Retina (tissue), 1 donor: ENCODE measurements at places on chromosomes 12 and 14.

DNA sequence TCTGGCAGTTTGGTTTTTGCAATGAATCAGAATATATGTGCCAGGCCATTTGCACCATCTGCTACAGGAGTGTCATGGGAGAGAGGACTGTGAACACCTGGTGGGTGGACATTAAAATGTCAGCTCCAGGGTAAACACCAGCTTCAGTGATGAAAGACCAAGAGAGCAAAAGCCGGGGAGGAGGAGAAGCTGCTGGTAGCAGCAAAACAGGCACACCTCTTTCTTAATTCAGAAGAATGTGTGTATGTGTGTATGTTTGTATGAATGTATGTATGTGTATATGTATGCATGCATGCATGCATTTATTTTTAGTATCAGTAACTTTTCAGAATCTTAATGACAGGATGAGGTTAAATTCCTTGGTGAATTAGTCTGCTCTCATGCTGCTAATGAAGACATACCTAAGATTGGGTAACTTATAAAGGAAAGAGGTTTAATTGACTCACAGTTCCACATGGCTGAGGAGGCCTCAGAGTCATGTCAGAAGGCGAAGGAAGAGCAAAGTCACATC is 357.4 kb upstream of the PRICKLE1 start:
- no peak for DNase-seq

- DNase-seq: no peak
Measured at GRCh38 chr12:87020071-87020470, 763.9 kb upstream of the MGAT4C start.

DNA sequence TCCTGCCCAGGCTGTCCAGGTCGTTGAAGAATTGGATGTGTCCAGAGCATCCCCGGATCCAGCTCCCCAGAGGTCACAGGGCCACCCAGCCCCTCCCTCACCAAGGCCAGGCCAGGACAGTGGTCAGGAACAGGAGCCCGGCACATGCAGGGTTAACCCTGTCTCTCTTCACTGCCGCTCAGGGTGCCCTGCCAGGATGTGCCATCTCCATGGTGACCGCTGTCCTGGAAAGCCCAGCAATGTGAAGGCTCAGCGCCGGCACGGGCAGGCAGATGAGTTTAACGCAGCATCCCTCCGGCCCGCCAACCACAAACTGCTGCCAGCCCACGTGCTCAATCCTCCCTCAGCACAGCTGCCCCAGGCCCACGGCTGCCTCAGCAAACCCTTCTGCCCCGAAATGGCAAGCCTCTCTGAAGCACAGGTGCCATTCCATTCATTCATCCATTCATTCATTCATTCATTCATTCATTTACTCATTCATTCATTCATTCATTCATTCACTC is 4.4 kb downstream of the TMEM179 start:
- DNase-seq: peak; percentile 87

GRCh38 chr12:88185988-88186387 is 43.9 kb downstream of the TMTC3 start:
- DNase-seq: no peak

DNA sequence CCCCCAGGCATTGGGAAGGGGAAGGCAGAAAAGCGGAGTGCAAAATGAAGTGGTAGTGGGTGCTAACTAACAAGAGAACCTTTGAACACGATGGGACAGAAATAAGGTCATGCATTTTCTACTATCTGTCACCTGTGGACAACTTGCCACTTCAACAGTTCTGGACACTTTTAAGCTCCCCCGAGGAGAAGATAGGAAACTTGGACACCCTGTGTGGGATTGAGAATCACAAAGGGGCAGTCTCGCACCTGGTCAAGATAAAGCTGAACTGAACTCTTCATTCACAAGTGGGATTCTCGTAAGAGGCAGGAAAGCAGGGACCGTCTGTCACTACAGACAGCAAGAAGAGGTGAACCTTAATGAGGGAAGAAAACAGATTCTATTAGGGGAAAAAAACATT is 51.6 kb downstream of the EIF2S3B start:
- no peak for DNase-seq

GRCh38 chr12:78121969-78122610 is 291.4 kb downstream of the NAV3 start:
- DNase-seq: no peak

DNA sequence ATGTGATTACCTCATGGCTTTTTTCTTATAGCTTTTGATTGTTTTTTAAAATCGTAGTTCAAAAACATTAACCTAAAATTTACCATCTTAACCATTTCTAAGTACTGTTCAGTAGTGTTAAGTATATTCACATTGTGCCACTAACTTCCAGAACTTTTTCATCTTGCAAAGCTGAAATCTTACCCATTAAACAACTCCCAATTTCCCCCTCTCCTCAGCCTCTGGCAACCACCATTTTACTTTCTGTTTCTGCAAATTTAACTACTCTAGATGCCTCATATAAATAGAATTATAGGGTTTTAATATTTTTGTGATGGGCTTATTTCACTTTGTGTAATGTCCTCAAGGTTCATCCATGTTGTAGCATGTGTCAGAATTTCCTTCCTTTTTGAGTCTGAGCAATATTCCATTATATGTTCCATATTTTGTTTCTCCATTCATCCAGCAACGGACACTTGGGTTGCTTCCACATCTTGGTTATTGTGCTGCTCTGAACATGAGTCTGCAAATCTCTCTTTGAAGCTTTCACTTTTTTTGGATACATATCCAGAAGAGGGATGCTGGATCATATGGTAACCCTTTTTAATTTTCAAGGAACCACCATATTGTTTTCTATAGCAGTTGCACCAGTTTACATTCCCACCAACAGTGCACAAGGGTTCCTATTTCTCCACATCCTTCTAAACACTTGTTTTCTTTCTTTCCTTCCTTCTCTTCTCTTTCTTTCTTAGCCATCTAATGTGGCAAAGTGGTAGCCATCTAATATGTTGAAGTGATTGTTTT is 5.0 kb downstream of the HIF1A start:
- no peak for DNase-seq

GRCh38 chr12:29207120-29207519 is 58.0 kb downstream of the FAR2 start:
- DNase-seq: no peak

DNA sequence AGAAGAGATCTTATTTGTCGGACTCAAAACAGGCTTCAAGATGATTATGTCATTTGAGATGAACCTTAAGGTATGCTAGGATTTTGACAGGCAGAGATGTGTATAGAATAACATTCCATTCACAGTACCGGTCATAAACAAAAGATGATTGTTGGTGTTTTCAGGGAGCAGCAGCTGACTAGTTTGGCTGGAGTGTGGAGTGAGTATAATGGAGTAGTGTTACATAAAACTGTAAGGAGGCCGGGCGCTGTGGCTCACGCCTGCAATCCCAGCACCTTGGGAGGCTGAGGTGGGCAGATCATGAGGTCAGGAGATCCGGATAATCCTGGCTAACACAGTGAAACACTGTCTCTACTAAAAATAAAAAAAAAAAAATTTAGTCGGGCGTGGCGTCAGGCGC is 23.9 kb downstream of the SERPINA10 start:
- peak; percentile 22 for DNase-seq

- no peak for DNase-seq
Measured at GRCh38 chr14:101473795-101474562, 87.3 kb upstream of the DIO3 start.

- DNase-seq: peak; percentile 33
Measured at GRCh38 chr14:99731547-99732435, 47.7 kb downstream of the CYP46A1 start.

DNA sequence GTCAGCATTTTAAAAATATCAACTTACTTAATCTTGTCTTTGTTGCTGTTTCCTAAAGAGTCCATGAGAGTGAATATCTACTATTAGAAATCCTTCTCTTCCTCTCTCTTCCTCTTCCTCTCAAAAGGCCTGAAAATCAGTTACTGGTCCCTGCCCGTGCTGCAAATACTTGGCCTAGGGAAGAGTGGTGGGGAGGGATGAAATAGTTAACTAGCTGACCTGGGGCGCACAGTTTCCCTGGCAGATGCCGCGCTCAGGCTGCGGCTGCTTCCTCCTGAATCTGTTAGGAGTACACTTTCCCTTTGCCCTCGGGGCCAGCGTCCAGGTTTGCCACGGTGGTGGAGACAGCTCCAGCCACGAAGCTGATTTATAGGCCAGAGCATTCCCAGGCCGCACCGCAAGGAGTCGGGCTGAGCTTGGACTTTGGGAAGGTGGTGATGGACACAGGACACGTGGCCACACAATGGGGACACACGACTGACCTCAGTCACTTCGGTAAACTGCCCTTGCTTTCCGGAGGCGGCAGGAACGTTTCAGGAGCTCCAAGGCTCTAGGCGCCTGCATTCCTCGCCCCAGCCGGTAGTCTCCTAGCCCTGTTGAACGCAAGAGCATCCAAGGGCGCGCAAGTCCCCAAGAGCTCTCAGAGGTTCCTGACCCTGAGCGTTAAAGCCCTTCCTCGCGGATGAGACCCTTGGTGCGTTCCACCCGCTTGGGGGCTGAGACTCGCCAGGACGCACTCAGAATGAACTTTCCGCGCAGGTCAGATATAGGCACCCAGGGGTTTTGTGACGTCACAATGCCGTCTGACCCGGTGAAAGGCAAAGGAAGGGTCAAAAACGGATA is 7.1 kb upstream of the ASCL1 start:
- peak; percentile 90 for DNase-seq

DNA sequence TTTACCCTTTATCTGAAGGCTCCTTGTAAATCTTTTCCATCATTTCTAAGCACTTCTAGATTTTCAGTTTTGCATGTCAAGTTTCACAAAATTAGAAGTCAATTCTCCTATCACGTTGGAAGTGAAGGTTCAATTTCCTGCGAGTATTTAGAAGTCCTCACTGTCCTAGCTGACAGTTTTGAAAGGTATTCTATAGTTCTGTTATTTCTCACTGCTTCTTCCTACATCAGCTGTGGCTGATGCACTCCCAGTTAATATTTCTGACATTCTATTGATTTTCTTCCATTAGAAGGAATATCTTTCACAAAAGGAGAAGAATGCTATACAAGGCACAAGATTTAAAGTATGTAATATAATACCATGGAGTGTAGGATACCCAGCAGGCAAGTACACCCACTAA is 15.8 kb upstream of the TMCC3 start:
- DNase-seq: no peak

DNA sequence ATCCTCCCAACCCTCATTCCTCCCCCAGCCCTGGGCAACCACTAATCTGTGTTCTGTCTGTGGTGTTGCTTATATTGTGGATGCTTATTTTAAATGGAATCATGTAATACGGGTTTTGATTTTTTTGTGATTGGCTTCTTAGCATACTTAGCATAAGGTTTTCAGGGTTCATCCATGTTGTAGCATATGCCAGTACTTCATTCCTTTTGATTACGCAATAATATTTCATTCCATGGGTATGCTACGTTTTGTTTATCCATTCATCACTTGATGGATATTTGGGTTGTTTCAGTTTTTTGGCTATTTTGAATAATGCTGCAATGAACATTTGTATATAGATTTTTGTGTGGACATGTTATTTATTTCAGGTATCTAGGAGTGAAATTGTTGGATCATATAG is 82.9 kb downstream of the TSPAN9 start:
- DNase-seq: no peak

DNA sequence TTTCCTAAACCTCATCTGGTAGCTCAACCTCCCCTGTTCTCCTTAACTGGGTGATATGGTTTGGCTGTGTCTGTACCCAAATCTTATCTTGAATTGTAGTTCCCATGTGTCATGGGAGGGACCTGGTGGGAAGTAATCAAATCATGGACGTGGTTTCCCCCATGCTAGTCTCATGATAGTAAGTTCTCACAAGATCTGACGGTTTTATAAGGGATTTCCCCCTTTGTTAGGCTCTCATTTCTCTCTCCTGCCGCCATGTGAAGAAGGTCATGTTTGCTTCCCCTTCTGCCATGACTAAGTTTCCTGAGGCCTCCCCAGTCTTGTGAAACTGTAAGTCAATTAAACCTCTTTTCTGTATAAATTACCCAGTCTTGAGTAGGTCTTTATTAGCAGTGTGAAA is 19.5 kb downstream of the COX16 start:
- no peak for DNase-seq

DNA sequence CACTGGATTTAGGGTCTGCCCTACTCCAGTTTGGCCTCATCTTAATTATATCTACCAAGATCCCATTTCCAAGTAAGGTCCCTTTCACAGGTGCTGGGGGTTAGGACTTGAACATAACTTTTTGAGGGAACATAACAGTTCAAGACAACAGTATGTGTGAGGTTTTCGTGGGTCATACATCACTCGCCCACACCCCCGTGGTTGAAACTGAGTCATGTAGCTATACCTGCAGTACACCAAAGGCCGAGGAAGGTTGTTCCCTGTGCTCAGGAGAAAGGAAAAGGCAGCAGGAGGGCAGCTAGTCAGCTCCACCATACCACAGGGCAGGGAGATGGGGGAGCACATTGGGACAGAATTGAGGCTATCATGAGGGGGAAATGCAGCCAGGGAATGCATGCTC is 167.0 kb downstream of the PPM1H start:
- DNase-seq: no peak

DNA sequence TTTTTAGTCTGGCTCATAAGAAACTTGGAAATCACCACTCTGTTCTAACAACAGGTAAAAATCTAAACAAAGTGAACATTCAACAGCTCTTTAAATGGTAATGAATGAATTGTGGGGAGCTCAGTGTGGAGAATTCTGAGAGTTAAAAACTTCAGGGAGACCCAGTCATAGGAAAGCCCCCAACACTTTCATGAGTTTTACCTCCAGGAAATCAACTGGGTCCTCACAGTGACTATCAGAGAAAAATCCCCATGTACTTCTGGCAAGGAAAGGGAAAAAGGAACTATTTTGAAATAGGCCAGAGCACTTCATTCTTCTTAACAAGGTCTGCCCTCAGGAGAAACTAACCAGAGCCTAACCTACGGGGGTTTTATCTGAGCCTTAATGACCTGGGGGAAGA is 134.7 kb downstream of the CMAS start:
- DNase-seq: no peak

- DNase-seq: peak; percentile 34
Measured at GRCh38 chr12:68349921-68350606, 17.9 kb upstream of the MDM1 start.

DNA sequence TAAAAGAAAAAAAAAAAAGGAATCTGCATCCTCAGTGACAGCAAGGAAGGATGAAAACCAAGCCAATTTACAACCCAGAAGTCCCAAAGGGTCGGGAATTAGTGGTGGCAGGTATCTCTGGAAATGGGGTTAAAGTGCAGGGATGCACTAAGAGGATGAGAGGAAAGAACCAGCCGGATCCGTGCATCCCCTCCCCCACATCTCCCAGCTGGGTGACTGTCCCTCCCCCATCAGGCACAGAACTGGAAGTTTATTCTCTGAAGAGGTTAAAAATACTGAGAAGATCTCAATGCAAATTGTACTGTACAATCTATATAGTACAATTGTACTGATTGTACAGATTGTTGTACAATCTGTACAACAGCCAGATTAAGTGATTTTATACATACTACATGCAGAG is 15.4 kb downstream of the CLMN start:
- no peak for DNase-seq

GRCh38 chr14:38629412-38629811 is 373.5 kb upstream of the CLEC14A start:
- DNase-seq: no peak

- no peak for DNase-seq
Measured at GRCh38 chr12:46627686-46628085, 198.1 kb downstream of the SLC38A4 start.

GRCh38 chr12:21453312-21453852 is 15.9 kb downstream of the PYROXD1 start:
- DNase-seq: no peak
